Right cardiac atrium (tissue), 5 donors: ENCODE measurements at places on chromosomes 3 and 15. TPM values are rescaled to one million over a fixed set of nuclear protein-coding genes. Genes with fewer than 3 reads are reported as not detected.

WNT7A gene
- not detected for total RNA-seq

DNA sequence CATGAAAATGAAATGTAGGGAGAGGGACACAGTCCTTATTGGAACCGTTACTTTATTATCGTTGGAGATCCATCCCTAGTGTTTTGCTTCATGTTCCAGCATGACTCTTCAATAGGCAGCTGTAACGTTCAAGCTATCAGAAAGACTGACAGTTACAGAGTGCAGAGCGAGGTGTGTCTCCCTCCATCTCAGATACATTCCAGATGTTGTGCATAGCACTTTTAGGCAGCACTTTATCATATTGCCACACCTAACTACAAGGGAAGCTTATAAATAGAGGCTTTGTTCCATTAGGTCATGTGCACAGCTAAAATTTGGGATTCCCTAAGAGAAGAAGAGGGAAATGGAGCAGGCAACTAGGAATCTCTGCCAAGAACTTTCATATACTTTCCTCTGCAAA, 1009.6 kb downstream of the ROBO2 start:
- DNase-seq, result no peak

GRCh38 chr3:81985996-81986723, 224.7 kb upstream of the GBE1 start:
- no peak for DNase-seq

DNA sequence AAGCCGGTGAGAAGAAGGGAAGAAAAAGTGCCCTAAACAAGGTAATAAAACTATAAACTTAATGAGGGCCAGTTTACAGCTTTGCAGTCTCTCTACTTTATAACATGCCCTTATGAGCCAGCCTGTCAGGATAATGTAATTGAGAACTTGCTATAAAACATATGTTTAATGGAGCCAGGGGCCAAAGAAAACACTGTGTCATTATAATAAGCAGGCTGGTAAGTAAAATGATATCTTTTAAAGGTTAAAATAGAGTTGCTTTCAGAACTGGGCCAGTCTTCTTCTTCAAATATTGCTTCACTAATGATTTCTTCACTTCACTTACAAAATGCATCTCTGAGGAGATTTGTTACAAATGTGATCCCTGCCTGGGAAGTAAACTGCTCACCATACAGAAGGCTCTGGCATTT, 192.5 kb downstream of the SHOX2 start:
- no peak for DNase-seq

- DNase-seq, result no peak
These were observed 26.1 kb downstream of the MYO5A start for GRCh38 chr15:52502608-52503007.

DNA sequence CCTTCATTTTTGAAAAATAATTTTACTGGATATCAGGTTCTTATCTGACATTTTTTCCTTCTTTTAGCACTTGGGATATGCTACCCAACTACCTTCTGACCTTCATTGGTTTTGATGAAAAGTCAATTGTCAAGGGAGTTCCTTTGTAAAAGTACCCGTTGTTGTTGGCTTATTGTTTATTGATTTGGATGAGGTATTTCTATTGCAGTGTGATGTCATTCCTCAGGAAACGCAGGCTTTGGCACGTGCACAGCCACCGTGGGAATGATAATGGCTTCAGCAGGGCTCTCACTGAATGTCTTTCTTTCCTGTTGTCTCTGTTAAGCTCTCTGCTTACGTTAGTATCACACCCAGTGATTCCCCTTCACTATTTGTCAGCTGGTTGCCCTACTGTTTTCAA, 944.6 kb downstream of the CADM2 start:
- DNase-seq, result no peak

CASR gene
- total RNA-seq, result not detected

GRCh38 chr3:23219552-23219951, 16.4 kb downstream of the UBE2E2 start:
- no peak for DNase-seq

GRCh38 chr3:24457719-24458118, 36.9 kb downstream of the THRB start:
- no peak for DNase-seq

DNA sequence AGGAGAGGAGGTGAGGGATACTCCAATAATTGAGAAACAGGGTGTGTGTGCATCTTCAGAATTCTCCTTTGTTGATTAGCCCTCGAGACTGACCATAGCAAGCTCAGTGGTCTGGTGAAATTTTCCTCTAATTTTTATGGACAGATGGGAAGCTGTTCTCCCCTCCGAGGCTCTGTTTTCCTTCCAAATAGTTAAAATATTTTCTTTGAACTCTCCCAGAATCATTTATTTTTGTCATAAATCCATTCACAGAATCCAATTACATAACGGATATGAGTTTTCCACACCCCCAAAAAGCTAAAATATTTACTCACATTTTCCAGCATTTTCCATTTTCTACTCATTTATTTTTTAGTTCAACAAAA, 36.5 kb downstream of the QTRT2 start:
- no peak for DNase-seq

DNA sequence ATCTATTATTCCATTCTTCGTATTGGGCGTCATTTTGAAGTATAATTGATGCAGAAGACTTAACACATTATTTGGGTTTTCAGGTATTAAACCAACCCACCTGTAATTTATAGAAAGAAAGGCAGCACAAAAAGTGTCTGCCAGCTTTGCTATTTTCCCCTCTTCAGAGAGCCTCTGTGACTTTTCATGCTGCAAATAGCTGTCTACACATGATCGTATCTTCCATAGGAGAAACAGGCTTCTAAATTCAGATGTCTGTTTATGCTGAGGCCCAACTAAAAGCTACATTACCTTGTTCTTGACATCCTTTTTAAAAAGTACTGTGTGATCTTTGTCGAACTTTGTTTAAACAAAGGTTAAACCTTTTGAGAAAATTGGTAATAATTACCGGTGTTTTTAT, 5.0 kb downstream of the ACKR2 start:
- no peak for DNase-seq

DNA sequence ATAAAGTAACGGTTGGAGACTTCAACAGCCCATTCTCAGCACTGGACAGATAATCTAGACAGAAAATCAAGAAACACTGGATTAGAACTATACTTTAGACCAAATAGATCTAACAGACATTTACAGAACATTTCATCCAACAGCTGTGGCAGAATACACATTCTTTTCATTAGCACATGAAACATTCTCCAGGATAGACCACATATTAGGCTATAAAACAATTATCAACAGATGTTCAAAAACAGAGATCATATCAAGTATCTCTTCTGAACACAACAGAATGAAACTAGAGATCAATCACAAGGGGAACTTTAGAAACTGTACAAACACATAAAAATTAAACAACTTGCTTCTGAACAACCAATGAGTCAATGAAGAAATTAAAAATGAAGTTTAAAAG, 133.3 kb downstream of the ADAM10 start:
- no peak for DNase-seq

THSD4 gene
- total RNA-seq, result 67.3 TPM

DNA sequence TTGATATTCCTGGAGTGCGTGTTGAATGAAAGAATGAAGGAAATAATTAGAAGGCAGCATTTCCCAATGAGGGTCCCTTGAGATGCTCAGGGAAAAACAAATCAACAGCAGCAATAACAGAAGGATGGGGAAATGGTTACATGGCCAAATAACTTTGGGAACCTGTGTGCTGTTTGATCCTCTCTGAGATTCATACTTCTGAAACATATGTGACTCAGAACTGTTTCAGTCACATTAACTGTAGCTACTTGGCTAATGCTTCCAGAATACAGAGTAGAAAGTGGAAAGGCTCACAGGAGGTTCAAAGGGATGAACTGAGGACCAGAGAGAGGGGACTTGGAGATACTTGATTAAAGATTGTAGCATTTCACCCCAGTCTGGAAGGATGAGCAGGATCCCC, 258.2 kb downstream of the SLCO3A1 start:
- no peak for DNase-seq

TGM5 gene
- not detected for total RNA-seq

ADAMTS9 gene
- total RNA-seq, result 9.8 TPM

STAB1 gene
- 94.6 TPM for total RNA-seq

- DNase-seq, result no peak
These were observed 10.7 kb upstream of the SLC15A2 start for GRCh38 chr3:121883507-121883906.

CCRL2 gene
- total RNA-seq, result 1.4 TPM

DNA sequence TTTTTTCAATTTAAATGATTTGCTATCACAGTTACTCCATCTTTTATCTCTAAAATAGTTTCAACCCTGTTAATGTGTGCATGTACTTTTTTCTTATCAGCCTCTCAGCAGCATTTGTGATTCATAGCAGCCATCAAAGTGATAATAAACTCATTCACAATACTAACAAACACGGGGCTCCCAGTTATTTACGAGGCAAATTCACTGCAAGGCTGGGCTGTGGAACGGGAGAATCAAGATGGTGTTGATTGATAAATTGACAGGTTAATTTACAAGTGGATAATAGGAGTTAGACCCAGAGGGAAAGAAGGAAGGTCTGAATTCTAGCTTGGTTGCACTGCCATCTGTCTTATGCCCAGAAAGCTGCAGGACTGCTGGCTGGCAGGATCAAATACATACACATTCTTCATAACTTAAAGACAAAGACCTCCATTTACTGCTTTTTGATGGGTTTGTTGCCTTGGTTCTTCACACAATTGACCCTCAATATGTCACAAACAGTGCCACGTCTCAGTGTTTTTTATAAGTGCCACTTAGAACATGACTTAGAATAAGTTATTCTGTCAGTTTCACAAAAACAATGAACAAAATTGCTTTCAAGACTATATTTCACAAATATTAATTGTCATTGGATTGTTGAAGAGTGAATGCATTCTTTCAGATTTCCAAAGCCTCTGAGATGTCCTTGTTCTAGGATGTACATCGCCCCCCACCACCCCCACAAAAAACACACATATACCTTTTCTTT, 562.8 kb downstream of the NR2F2 start:
- DNase-seq, result no peak

NTRK3 gene
- total RNA-seq, result 5.5 TPM

- no peak for DNase-seq
These were observed 98.6 kb downstream of the TPRA1 start for GRCh38 chr3:127491909-127492308.

DNA sequence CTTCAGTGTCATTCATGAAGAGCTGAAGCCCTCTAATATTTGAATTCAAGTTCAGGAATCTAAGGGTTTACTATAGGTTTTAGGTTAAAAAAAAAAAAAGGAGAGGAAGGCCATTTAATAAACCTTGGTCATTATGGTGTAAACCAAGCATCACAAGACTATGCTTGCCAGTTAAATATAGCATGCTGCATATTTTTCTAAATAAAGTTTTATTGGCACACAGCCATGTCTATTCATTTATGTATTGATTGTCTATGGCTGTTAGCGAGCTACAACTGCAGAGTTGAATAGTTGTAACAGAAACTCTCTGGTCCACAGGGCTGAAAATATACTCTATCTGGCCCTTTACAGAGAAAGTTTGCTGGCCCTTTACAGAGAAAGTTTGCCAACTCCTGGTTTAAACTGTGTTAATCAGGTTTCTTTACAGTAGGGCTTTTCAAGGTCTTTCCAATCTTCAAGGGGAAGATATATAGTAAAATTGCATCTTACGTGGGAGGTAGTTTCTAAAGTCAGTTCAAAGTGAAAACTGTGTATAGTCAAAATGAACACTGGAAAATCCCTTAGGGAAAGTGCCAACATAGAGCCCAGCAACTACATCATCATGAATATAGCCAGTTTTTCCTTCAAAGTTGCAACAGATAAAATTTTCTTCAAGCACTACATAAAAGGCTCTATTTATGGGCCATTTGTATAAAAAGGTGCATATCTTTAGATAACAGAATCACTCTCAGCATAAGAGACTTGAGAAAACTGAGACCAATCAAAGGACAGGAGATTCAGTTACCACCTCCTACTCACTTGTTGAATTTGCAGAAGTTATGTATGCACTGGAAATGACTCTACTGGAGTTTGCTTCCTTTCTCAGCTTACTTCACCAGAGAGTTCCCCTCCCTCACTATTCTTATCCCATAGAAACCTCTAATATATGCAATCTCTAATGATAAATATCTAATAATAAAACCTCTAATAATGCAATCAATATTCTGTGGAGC, 49.7 kb upstream of the FRMD4B start:
- no peak for DNase-seq

DNA sequence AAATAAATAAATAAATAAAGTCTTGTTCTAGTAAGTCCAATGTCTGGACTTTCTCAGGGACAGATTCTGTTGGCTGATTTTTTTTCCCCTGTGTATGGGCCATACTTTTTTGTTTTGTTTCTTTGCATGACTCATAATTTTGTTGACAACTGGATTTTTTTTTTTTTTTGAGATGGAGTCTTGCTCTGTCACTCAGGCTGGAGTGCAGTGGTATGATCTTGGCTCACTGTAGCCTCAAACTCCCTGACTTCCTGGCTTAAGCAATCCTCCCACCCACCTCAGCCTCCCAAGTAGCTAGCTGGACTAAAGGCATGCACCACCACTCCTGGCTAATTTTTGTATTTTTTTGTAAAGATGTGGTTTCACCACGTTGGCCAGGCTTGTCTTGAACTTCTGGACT, 38.9 kb downstream of the TICRR start:
- DNase-seq, result no peak

GRCh38 chr3:157122116-157122515, 37.8 kb downstream of the CCNL1 start:
- no peak for DNase-seq

DNA sequence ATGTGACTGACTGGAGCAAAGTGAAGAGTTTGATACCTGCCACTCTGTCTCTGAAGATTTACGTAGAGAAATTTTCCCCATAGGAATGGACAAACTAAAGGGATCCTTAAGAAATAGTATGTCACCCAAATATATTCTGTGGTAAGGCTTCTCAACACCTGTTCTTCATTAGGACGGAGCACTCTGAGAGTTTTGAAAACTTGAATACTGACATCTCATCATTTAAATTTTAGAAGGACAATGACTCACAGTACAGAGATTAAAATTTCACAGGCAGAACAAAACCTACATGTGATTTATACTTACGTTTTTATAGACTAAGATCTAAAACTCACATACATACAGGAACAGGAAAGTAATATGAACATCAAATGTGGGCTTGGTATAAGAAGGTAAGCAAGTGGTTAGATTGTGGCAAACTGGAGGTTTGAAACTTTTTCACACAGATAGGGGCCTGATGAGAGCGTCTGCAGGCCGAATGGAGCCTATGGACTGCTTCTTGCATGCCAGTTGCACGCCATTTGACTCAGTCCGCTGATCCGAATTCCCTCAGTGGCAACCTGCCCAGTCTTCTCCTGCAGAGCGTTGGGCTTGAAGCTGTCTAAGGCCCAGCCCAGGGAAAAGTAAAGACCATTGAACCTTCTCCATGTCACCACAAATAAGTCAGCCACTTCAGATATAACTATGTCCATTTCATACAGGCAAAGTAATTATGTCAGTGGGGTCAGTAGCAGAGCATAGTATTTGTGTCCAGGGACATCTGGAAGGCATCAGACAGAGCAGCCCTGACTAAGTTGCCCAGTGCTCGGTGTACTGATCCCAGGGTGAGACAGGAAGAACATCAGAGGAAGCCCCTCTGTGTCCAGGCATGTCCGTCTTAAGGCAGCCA, 45.7 kb downstream of the ZBTB38 start:
- no peak for DNase-seq

CIDEC gene
- 8.4 TPM for total RNA-seq
